ENCODE measurements at places on chromosomes 1 and 21.

GRCh38 chr1:66576645-66577044 is 42.7 kb downstream of the SGIP1 start:
- no peak for DNase-seq

DNA sequence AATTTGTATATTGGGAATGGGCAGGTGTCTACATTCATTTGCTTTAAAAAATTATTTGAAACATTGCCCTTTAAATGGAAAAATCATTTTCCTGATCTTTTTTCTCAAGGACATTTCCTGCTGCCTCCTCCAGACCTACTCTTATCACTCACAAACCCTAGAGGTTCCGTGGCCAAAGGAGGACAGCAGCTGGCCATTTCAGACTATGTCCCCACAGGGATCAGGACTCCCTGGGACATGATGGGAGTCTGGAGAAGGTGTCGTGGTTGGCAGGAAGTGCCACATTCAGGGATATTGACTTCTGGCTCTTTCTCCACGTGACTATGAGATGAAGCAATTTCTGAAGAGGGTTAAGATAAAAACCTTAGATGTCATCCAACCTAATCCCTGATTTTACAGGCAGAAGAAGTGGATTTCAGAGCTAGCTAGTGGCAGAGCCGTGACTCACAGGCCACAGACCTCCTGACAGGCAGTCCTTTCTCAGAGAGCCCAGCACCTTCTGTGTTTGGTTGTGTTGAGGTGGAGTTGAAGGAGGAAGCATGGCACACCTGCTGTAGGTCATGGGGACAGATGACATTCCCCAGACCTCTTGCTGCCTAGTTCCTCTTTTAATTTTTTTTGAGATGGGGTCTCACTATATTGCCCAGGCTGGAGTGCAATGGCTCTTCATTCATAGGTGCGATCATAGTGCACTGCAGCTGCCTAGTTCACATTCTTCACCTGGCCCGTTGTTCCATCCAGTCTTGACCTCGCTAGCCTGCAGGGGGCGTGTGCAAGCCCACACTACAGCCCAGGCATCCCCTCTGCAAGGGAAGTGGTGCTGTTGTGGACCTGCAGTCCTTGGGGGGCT is 25.5 kb upstream of the IL10 start:
- DNase-seq: peak; percentile 72

DNA sequence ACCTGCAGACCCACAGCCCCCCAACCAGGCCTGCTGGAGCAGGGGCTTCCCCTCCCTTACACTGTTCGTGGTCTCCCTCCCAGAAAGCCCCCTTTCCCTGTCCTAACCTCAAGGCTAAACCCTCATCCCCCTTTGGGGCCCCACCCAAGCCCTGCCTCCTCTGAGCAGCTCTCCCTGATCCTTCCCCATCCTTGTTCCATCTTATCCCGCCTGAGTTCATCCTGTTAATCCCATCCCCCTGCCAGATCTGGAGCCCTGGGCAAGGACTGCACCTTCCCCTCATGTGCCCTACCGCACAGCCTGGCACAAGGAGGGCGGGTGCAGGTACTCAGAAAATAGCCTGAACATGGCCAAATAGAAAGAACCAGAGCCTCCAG is 6.9 kb upstream of the TNNT2 start:
- no peak for DNase-seq

DNA sequence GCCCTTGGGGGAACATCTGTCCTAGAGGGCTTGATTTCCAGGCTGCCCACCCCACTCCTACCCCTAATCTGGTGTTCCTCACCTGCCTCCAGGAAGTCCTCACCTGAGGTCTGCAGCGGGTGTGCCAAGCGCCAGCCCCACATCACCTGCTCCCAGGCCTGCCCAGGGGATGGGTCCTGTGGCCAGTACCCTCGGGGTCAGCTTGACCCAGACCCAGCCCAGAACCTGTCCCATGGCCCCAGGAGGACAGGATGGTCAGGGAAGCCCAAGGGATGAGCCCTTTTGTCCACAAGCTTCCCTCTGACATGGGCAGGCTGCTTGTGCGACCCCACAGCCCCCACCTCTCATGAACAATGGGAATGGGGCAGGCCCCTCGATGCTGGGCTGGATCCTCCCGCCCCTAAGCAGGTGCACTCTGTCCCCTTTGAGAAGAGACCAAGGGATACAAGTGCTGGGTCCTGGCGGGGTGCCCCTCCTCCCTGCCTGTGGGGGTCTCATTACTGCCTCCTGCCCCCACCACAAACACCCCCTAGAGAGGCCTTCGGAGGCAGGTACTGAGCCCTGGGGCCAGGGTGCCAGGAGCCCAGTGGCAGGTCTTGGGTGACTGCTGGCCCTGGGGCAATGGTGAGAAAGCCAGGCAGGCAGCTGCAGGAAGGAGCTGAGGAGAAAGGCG is 3.2 kb downstream of the MIB2 start:
- DNase-seq: no peak

- no peak for DNase-seq
Observed at GRCh38 chr1:33524586-33524985, 52.1 kb downstream of the ZSCAN20 start.

GRCh38 chr1:160830321-160831153 is 32.1 kb downstream of the CD244 start:
- DNase-seq: peak; percentile 77

GRCh38 chr1:215250913-215251312 is 168.4 kb downstream of the KCNK2 start:
- no peak for DNase-seq

- no peak for DNase-seq
Observed at GRCh38 chr1:109208836-109209463, 4.8 kb upstream of the SARS1 start.

DNA sequence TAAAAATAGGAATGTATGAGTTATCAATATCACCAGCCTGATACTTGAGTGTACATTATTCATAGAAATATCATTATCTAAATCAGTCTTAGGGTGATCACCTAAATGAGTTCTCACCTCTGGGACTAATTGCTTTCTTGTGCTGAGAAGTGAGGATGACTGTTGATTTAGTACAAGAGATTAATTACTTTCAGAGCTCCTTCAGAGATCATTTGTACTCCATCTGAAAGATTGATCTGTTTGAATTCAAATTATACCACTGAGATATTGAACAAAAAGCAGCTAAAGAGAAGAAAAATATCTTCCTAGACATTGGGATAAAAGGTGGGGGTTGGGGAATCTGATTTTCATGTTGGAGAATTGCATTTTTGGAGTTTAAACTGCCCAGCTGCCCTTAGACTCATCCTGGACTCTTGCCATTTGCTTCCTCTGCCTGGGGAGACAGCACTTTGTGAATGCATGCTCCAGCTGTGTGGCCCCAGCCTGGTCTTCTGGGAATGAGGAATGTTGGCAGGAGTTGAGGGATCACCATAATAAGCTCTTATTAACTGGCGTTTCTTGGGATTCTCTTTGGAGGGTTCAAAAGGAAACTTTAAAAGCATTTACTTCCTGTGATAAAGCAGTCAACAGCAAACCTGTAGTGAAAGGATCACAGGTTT is 19.7 kb upstream of the PGBD2 start:
- DNase-seq: no peak

DNA sequence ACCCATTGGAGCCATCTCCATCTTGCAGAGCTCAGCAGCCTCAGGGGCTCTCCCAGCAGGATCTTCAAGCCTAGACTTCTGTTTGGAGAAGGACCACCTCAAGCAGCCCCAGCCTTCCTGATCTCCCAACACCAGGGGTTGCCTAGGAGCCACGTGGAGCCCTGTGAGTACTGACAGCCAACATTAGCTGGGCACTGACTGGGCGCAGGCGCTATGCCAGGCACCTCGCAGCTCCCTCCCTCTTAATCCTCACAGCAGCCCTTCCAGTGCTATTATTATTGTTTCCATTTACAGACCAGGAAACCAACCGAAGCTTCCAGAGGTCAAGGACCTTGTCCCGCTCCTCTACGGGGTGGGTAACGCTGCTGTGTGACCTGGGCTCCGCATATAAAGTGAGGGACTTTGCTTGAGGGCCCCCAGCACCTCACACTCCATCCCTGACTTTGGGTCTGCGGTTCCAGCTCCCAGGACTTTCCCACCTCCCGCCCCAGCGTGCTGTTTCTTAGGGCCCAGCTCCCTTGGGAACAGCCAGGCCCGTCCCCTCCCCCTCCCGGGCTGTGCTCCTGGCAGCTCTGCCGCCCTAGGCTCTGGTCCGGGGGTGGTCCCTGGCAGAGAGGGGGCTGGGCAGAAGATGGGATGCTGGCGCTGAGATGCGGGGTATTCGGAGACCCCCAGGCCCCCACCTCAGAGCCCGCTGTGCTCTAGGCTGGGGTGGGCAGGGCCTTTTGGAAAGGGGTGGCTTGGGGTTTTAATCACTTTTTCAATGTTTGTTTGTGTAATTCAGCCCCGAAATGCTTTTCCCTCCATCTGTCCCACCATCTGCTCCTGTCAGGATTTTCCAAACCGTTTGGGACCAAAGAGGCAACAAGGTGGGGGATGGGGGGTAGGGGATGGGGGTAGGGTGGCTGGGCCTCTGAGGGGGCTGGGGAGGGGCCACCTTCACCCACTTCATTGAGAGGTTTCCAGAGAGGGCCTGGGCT is 4.1 kb upstream of the HPCA start:
- no peak for DNase-seq
